Activated CD8-positive, alpha-beta T cell treated with anti-CD3 and anti-CD28 coated beads, Interleukin-2, amount 10 ng/mL, durations not matched to agents 7 days and 5 days (primary cell): ENCODE measurements at places on chromosomes 13 and 19. TPM values are rescaled to one million over a fixed set of nuclear protein-coding genes. Genes with fewer than 3 reads are reported as not detected.

Gene CGB2
- not detected for total RNA-seq

Gene QPCTL
- total RNA-seq: 8.0 TPM

Gene EPSTI1
- total RNA-seq: 68.1 TPM

Gene ZNF526
- total RNA-seq: 21.5 TPM

Gene TMEM259
- total RNA-seq: 160 TPM

Gene CEACAM18
- not detected for total RNA-seq

Gene LGALS14
- not detected for total RNA-seq
